ENCODE measurements at places on chromosomes 5 and 9.

- no peak for DNase-seq
Measured at GRCh38 chr9:126802318-126803059, 2.4 kb upstream of the ZBTB43 start.

DNA sequence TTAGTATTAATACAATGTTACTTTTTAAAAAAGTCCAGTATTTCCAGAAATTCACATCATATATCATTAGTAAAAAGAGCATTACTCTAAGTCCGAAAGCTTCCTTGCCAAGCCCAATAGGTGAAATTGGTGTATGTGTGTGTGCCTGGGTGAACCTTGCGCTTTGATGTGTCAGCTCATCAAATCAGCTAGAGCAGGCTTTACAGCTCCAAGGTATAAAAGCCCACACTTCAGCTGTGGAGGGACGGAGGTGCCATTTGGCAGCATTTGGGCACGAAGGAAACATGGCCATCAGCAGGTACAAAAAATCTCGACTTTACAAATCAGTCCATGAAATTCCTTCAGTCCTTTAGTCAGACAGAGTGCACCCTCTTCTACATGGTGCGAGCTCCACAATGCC, 76.5 kb upstream of the IL7R start:
- peak; percentile 66 for DNase-seq

GRCh38 chr9:121281614-121282276, 13.8 kb downstream of the GSN start:
- DNase-seq = no peak

GRCh38 chr9:506281-506680, 291.6 kb downstream of the DOCK8 start:
- no peak for DNase-seq

DNA sequence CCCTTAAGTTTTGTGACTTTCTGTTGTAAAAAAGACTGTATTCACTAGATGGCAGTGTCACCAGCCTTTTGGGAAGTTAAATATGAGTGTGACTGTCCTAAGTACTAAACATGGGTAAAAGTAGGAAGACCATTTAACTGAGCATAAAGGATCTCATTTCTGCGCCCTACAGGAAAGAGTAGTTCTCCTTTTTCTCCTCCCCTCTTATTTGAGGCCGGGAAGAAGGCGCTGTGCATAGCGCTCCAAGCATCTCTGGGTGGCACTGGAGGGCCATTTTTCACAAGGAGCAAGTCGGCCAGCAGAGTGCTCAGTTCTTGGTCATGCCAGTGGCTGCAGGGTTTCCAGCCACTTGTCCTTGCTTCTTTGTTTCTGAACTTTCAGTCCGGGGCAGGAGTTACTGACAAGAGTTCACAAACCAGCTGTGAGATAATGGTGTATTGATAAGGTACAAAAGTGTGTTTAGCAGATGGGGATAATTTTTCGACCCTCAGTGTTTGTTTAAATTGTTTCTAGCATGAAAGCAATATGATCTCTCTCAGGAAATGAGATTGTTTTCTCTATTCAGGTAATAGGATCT, 227.6 kb upstream of the DMRT1 start:
- DNase-seq = peak; percentile 51

DNA sequence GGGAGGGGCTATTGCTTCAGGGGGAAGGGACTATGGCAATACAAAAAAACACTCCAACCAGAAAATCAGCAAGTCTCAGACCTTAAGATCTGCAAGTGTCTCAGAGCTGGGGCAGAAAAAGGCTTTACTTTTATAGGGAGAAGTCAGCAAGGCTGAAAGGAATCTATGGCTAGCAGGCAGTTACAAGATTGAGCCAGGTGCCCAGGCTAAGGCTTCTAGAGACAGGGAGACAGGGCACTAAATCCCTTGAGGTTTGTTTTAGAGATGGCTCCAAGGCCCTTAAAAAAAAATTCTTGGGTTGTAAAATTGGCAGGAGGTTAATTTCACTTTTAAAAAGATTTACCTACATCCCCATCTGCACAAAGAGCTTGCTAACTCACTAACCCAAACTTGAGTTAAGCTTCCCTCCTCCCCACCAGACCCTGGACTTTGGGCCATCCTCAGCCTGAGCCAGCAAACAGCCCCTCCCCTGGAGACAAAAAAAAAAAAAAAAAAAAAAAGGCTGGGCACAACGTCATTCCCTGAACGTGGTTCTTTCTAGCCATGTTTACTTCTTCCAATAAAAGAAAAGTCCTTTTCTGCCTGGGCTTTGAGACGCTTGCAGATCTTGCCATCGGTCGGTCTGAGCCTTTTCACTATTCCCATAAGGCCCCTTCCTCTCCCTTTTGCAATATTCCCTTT, 17.9 kb downstream of the NIPAL4 start:
- no peak for DNase-seq

DNA sequence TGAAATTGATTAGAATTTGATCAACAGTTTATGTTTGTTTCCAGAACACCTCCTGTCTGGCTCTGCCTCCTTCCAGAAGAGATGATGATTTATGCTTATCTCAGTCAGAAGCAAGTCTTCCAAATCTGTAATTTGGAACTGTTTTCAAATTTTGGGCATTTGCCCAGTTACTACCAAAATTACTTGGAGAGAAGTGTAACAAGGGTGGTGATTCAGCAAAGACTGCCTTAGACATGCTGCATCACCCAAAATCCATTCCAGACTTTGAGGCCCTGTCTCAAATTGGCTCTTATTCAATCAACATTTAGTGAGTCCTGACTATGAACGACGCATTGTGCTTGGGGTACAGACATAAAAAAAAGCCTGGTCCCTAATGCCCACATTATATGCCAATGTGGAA, 89.4 kb downstream of the SH3TC2 start:
- DNase-seq = no peak

DNA sequence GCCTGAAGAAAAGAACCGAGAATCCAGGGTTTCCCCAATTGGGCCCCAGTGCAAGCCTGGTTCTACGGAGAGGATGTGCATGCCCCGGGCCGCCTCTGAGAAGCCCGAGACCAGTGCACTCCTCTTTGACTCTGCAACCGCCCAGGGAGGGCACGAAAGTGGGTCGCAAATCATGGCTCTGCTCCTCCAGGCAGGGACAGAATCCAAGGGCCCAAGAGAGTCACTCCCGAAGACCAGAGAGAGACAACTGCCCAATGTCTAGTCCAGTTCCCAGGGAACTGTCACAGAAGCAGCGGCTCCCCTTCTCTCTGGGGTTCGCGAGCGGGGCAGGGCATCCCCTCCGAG, 107.8 kb downstream of the PSD2 start:
- peak; percentile 36 for DNase-seq

DNA sequence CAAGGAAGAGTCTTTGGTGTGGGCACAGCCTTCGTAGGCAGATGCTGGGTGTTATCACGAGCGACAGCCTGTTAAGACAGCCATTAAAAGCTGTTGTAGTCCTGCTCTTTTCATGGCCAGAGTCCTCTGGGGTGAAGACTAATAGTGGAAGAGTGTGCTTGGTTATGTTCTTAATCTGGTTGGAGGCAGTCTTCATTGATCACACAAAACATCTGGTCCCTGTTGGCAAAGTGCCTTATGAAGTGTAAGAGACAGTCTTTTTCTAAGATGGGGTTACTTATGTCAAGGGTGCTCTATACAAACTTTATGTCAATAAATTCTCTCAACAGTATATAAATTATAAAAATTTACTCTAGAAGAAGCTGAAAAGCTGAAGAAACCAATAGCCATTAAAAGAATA, 280.4 kb downstream of the CAAP1 start:
- DNase-seq = no peak

GRCh38 chr5:113273948-113274347, 160.8 kb downstream of the TSSK1B start:
- DNase-seq = no peak
